Endodermal cell (in vitro differentiated cells): ENCODE measurements at places on chromosomes 7 and 10.

DNA sequence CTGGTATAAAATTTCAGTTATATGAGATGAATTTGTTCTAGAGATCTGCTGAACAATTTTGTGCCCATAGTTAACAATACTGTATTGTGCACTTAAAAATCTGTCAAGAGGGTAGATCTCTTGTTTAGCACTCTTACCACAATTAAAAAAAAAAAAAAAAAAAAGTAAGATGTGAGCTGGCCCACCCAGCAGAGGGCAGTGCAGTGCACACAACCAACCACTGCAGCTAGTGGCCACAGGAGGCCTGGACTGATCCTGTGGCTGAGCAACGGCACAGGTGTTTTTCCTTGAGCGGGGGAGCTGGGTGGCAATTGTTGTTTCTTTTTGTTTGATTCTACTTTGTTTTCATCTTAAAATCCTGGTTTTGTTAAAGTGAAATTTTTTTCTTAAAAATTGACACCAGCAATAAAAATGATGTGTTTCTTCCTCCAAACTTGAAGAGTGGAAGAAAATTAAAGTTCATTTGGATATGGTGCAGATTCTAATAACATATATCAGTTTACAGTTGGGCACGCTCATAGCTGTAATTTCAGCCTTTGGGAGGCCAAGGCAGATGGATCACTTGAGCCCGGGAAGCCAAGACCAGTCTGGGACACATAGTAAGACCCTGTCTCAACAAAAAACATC, 171.1 kb upstream of the TBX20 start:
- no peaks in the 10 kb centered on the region for H3K36me3 ChIP-seq
- no peak overlapping the region for H3K27ac ChIP-seq
- peak; percentile 79 for DNase-seq
- H3K27me3 ChIP-seq: peaks cover 5% of the 10 kb centered on the region

DNA sequence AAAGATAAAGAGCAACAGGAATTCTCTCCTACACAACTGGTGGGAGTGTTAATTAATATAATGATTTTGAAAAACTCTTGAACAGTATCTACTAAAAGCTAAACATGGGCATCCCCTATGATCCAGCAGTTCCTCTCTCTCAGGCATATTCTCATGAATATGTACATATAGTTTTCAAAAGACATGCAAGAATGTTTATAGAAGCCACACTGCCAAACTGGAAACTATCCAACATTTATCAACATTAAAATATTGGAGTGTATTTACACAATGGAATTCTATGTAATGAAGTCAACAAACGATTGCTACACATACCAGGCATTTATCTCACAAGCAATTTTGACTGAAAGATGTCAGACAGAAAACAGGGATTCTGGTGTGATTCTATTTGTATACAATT, 404.5 kb upstream of the ANKRD30A start:
- DNase-seq: no peak
- no peaks in the 10 kb centered on the region for H3K27me3 ChIP-seq
- peaks cover 3% of the 10 kb centered on the region for H3K4me1 ChIP-seq
- no peaks in the 10 kb centered on the region for H3K36me3 ChIP-seq
- H3K4me3 ChIP-seq: no peak overlapping the region

GRCh38 chr7:22610951-22611757, 111.2 kb upstream of the STEAP1B start:
- no peak overlapping the region for H3K4me3 ChIP-seq
- no peak overlapping the region for H3K27ac ChIP-seq
- H3K27me3 ChIP-seq: no peaks in the 10 kb centered on the region
- H3K4me1 ChIP-seq: peaks cover 6% of the 10 kb centered on the region
- no peak for DNase-seq

DNA sequence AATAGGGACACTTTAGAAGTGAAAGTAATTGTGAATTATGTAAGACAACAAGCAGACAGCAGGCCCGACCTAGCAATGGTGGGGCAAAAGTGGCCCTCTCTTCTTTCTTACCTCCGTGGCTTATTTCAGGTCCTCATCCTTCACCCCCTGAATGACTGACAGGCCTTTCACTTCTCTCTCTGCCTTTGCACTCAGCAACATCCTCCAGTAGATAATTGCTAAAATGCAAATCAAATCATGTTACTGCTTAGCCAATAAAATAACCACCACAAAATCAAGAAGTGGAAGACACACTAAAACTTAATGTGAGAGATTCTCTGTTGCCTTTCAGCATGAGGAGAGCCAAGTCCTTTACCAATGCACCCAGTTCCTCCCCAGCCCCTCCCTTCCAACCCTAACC, 274.6 kb upstream of the ZNF32 start:
- no peak overlapping the region for H3K27ac ChIP-seq
- H3K36me3 ChIP-seq: no peaks in the 10 kb centered on the region
- no peaks in the 10 kb centered on the region for H3K27me3 ChIP-seq
- H3K4me1 ChIP-seq: no peaks in the 10 kb centered on the region

DNA sequence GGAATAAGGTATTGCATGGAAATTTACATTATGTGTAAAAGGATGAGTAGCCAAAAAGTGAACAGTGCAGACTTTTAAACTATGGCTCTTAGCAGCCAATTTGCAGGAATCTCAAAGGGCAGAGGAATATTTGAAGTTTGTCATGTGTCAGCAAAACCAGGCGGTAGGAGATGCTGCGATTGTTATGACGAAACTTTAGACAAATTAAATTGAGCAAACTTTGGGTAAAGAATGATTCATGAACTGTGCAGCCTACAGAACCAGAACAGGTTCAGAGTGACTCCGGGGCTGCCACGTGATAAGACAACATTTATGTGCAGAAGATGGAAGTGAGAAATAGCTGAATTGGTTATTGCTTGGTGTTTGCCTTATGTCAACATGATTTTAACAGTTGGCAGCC, 39.2 kb upstream of the CCDC6 start:
- H3K27ac ChIP-seq: no peak overlapping the region
- H3K4me1 ChIP-seq: no peaks in the 10 kb centered on the region
- no peaks in the 10 kb centered on the region for H3K36me3 ChIP-seq
- H3K4me3 ChIP-seq: no peak overlapping the region

DNA sequence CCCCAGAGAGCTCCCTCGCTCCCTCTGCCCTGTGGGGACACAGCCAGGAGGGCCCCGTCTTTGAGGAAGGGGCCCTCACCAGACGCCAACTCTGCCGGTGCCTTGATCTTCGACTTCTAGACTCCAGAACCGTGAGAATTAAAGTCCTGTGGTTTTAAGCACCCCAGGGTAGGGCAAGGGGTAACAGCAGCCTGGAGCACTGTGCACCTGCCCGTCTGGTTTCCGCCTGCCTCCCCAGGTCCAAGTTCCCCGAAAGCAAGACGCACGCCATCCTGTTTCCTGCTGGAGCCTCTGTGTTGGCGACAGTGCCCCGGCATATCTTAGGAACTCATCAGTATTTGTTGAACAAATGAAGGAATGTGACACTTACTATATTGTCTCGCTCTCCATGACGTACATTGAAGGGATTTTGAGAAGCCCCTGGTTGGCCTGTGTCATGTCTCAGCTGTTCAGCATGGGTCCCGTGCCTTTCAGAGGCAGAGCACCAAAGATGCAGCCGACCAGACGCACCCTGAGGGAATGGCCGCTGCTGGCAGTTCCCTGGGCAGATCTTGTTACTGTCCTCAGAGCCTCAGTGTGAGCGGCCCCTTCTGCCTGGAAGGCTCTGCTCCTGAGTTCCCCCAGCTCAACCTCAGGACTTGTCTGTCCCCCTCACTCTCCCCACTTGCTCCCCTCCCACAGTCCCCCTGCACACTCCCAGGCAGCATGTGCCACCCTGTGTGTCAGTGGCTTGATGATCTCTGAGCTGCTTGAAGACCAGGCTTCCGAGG, 226.2 kb downstream of the TCERG1L start:
- H3K4me1 ChIP-seq: no peaks in the 10 kb centered on the region
- H3K27me3 ChIP-seq: no peaks in the 10 kb centered on the region
- no peaks in the 10 kb centered on the region for H3K36me3 ChIP-seq
- no peak for DNase-seq

- H3K27ac ChIP-seq: no peak overlapping the region
- no peak for DNase-seq
- H3K27me3 ChIP-seq: no peaks in the 10 kb centered on the region
Observed at GRCh38 chr10:12448729-12449391, 99.5 kb downstream of the CAMK1D start.

- H3K27ac ChIP-seq: no peak overlapping the region
- no peaks in the 10 kb centered on the region for H3K27me3 ChIP-seq
- DNase-seq: no peak
Observed at GRCh38 chr7:26180792-26181198, 19.8 kb downstream of the HNRNPA2B1 start.

DNA sequence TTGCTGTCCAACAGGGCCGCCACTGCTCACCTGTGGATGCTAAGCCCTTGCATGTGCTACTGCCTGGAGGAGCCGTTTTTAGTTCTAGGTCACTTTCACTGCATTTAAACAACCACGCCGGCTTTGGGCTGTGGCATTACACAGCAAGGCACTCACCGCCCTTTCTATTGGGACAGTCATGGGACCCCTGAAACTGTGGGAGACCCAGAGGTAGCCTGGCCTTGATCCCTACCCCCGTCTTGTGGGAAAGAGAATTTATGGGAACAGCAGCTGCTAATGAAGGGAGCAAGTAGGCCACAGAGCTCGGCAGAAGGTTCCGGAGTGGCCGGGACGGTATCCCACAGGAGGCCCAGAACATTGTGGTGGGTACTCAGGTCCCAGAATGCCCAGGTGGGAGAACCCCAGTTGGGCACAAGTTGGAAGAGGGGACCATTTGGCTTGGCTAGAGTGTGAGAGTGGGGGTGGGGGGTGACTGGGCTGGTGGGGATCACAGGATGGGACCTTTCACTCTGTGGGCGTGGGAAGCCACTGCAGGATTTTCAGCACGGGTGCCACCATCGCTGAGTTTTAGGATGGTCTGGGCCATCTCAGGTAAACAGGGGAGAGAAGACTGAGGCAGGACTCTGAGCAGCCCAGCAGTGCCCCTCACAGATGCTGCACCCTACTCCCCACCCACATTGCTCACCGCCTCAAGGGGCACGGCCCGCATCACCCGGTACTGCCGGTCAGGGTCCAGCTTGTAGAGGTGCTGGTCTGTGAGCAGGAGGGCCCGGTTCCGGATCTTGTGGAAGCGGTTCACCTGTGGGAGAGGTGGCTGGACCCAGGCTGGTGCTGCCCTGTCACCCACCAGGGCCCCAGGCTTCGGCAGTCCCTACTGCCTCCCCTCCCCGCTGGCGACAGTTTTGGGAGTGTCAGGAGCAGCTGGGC, 15.2 kb downstream of the MYO1G start:
- DNase-seq: peak; percentile 38
- no peak overlapping the region for H3K27ac ChIP-seq
- no peaks in the 10 kb centered on the region for H3K4me1 ChIP-seq
- no peaks in the 10 kb centered on the region for H3K36me3 ChIP-seq
- no peak overlapping the region for H3K4me3 ChIP-seq

DNA sequence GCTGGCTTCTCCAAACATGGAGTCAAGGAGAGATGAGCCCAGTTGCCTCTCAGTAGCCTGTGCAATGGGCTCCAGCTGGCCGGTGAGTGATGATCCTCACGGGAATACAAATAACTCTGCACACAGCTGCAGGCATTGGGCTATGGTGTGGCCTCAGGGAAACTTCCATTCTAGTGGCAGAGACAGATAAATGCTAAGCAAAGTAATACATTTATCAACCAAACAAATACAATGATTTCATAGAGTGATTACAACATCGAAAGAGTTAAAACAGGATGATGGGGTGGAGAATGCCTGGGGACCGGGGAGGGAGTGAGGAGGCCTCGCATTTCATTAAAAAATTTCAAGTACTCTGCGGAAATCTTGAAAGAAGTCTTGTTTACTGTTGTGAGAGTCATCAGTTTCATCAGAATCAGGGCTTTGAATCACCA, 15.0 kb upstream of the AKR1B1 start:
- H3K27ac ChIP-seq: no peak overlapping the region
- no peaks in the 10 kb centered on the region for H3K27me3 ChIP-seq
- no peak for DNase-seq
- no peaks in the 10 kb centered on the region for H3K36me3 ChIP-seq
- H3K4me1 ChIP-seq: peaks cover 2% of the 10 kb centered on the region

DNA sequence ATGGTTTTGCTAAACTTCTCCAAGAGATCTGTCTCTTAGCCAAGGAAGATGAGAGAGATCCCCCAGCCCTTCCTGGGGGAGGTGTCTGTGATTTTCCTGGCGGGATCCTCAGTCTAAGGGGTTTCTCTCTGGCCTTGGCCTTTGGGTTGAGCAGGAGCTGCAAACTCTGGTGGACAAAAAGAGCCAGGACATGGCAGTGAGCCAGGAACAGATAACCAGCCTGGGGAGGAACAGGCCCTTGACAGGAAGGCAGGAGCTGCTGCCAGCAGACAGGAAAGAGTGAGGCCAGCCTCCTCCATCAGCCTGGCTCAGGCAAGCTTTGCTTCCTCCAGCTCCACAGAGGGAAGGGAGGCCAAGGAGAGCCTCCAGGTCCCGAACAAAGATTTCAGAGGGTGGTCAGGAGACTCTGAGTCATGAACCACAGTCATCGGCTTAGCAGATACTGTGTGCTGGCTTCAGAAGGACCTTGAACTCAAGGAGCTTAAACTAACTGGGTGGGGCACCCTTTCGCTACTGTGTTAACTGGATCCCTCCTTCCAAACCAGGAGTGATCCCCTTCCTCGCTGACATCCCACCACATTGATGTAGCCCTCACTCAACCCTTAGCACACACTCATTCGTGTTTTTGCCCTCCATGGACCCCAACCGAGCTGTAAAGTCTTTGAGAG, 34.7 kb downstream of the DDIT4 start:
- no peak overlapping the region for H3K27ac ChIP-seq
- no peaks in the 10 kb centered on the region for H3K36me3 ChIP-seq
- H3K4me1 ChIP-seq: peaks cover 2% of the 10 kb centered on the region
- no peak for DNase-seq
- H3K27me3 ChIP-seq: no peaks in the 10 kb centered on the region

DNA sequence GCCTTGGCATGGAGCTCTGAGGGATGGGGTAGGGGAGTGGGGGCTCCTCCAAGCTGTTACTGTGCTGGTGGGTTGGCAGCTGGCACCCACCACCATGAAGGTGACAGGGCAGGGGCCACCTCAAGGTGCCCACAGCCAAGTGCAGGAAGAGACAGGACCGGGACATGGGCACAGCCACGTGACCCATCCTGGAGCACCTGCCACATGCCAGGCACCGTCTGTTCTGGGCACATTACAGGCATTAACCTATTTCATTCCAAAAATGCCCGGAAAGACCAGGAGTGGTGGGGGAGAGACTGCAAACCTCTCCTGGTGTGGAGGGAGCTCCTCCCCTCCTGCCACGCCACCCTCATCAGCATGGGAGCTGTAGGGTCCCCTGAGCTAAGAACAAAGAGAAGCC, 56.7 kb downstream of the CAMK2B start:
- H3K27ac ChIP-seq: no peak overlapping the region
- no peak for DNase-seq
- H3K4me3 ChIP-seq: no peak overlapping the region
- H3K4me1 ChIP-seq: no peaks in the 10 kb centered on the region
- no peaks in the 10 kb centered on the region for H3K36me3 ChIP-seq
- no peaks in the 10 kb centered on the region for H3K27me3 ChIP-seq

GRCh38 chr7:30690011-30690410, 7.8 kb upstream of the CRHR2 start:
- H3K4me3 ChIP-seq: no peak overlapping the region
- H3K36me3 ChIP-seq: no peaks in the 10 kb centered on the region
- peaks cover 4% of the 10 kb centered on the region for H3K27me3 ChIP-seq

DNA sequence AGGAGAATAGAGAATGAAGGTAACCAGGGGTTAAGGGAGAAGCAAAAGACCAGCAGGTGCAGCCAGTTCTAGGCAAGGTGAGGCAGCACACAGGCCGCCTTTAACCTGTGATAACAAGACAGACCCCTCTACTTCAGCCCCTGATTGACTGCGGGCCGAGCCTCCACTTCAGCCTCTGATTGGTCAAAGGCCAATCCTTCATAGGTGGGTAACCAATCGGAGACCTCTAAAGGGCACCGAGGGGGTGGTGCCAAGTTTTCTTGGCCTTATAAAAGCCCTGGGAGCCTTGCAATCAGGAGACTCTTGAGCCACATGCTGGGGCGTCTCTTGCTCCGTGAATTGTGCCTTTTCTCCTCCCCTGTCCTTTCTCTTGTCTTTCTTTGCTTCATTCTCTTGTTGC, 98.8 kb downstream of the ELFN1 start:
- no peaks in the 10 kb centered on the region for H3K4me1 ChIP-seq
- H3K36me3 ChIP-seq: no peaks in the 10 kb centered on the region
- H3K27ac ChIP-seq: no peak overlapping the region
- H3K27me3 ChIP-seq: no peaks in the 10 kb centered on the region
